Dorsolateral prefrontal cortex (tissue), 122 donors: ENCODE measurements at places on chromosomes 11 and 22.

DNA sequence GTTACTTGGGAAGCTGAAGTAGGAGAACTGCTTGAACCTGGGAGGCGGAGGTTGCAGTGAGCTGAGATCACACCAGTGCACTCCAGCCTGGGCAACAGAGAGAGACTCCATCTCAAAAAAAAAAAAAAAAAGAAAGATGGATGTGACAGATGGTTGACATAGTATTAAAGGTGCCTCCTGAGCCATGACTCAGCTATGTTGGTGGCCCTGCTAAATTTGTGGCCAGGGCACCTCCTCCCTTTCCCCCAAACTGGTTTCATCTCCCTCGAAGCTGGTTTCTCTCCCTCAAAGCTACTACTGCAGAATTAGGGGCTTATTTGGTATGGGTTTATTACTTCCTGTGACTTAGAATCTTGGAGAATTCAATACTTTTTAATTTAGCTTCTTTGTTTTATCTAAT lies 31.5 kb downstream of the SDHD start:
- DNase-seq = no peak

- no peak for DNase-seq
Measured at GRCh38 chr22:32319861-32320406, 37.7 kb upstream of the RFPL3 start.

DNA sequence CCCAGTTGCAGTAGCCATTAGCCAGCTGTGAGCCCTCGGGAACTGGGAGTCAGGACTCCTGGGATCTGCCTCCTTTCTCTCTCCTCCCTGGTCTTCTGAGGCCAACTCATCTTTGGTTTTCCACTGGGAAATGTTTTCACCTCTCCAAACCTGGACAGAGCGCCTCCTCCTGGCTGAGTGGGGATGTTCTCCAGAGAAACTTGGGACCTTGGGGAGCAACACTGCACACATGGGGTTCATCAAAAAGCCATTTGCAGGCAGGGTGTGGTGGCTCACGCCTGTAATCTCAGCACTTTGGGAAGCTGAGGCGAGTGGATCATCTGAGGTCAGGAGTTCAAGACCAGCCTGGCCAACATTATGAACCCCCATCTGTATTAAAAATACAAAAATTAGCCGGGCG lies 145.4 kb downstream of the NECTIN1 start:
- no peak for DNase-seq

- no peak for DNase-seq
Measured at GRCh38 chr22:43213962-43214361, 27.0 kb upstream of the TTLL12 start.

DNA sequence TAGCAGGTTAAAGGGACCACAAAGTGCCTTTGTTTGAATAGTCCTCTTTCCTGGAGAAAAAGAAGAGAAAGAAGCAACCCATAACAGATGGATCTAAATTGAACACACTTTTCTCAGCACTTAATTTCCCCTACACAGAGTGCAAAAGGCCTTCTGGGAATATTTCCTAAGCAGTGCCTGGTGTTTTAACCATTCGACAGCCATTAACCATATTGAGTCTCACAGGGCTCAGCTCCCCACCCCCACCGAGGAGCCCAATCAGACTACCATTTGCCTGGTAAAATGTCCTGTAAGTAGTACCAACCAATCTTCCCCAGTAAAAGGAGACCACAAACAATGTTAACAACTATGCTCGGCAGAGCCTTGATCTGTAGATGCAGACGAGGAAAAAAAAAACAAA lies 40.7 kb upstream of the SLC6A5 start:
- DNase-seq = no peak

- no peak for DNase-seq
Measured at GRCh38 chr11:75652936-75653335, 15.9 kb downstream of the MAP6 start.

DNA sequence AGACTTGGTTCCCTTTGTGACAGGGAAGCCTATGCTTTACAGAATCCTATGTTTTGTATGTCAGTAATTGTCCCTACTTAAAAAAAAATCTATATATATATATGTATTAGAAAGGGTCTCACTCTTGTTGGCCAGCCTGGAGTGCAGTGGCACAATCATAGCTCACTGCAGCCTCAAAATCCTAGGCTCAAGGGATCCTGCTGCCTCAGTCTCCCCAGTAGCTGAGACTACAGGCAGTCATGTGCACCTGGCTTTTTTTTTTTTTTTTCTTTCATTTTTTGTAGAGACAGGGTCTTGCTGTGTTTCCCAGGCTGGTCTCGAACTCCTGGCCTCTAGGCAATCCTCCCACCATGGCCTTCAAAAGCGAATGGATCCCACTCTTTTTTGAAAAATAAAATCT lies 2.1 kb upstream of the NEAT1 start:
- DNase-seq = no peak

DNA sequence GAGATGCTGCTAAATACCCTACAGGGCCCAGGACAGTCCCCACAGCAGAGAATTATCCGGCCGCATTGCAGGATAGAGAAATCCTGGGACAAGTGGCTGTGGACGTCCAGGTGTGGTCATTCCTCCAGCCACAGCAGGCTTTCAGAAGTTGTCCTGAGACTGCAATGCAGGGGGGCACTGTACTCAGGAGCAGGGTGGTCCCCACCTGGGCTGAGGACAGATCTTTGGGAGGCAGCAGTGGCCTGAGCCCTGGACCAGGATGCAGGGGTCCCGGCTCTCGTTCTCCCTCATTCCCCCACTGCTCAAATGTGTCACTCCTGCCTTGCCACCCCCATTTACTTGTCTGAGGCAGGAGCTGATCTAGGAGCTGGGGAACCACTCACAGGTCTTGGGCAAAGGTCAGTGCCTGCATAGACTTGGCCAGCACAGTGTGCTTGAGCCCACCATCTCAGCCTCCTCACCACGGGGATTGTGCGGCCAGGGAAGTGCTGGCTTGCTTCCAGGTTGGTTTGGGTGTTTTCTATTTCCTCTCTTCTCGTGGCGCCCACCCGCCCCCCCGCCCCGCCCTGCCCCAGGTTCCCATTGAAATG lies 15.3 kb downstream of the LINC01488 start:
- no peak for DNase-seq

- DNase-seq = no peak
Measured at GRCh38 chr11:108734956-108735559, 70.2 kb downstream of the DDX10 start.

DNA sequence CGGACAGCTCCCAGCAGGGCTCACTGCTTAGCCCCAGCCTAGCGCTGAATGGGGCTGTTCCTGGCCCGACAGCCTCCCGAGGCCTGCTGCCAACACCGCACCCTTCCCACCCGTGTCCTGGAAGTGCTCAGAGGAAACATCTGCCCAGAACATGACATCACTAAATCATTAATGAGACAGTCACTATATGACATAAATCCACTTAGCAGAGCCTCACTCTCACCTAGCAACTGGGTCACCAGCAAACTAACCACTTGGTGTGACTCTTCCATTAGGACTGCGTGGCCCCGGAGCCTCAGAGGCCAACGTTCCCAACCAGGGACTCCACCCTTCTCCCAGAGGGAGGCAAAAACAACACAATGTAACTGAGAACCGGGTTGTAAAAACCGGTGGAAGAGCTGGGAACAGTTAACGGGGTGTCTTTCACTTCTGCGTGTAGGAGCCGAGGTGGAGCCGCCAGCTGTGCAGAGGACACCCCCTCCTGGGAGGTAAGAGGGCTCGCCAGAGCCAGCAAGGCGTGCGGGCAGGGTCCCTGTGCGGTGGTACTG lies 21.4 kb upstream of the PACSIN2 start:
- no peak for DNase-seq

DNA sequence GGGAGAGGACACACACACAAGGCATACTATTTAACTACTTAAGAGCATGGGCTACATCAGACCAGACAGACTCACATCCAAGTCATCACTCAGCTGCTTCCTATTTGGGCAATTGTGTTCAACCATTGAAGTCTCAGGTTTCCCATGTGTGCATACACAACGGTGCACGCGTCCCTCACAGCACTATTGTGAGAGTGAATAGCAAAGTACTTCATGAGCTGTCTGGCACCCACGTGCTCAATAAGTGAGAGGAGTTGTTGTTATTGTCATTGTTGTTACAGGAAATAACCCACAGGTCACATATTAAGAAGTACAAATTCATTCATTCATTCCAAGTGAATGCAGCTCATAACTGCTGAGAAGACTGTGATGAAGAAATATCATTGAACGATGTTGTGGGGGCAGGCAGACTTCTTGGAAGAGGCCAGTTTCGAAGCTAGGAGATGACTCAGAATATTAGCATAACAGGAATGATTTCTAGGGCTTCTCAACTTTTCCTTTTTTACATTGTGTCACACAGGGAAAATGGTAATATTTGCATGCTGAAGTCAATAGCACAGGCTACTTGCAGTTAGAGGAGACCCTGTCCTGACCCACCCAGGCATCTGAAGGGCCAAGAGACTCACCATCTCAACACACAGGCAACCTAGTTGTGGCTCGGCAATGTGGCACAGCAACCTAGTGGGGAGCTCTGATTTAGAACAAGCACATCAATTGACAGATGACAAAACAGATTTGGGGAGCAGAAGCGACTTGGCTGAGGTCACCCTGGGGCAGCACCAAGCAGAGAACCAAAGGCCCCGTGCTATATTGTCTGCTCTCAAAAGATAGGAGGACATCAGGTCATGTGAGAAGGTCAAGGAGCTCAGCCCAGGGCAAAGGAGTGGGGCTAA lies 606.0 kb downstream of the BUD13 start:
- no peak for DNase-seq

GRCh38 chr11:100190395-100190794 lies 496.7 kb upstream of the ARHGAP42 start:
- DNase-seq = no peak

DNA sequence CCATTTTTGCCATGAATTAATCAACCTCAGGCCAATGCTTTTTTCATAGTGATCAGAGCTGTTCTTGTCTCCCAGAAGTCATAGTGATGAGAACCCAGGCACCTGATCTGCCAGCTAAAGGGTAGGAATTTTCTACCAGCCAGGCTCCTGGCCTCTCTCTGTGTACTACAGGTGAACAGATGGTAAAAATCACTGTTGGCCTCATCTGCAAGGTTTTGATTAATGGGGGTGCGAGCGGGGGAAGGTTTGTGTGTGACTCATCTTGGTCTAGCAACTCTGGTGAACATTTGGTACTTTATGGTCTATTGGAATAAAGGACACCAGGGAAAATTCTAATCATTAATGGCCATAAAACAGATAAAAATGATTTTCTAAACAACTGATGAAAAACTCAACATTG lies 14.4 kb upstream of the APOL4 start:
- DNase-seq = no peak

- DNase-seq = no peak
Measured at GRCh38 chr22:42321908-42322561, 51.6 kb upstream of the TCF20 start.

DNA sequence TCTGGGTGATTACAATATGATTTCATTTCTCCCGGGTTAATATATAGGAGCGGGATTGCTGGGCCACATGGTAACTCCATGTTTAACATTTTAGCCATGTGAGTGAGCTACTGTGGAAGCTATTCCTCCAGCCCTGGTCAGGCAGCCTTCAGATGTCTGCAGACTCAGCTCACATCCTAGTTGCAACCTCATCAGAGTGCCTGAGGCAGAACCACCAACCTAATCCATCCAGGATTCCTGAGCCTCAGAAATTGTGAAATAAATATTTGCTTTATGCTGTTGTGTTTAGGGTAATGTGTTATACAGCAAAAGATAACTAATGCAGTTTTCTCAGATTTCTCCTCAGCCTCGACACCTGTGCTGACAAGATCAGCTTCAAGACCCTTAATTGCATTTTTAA lies 676.8 kb downstream of the OPCML start:
- DNase-seq = no peak

DNA sequence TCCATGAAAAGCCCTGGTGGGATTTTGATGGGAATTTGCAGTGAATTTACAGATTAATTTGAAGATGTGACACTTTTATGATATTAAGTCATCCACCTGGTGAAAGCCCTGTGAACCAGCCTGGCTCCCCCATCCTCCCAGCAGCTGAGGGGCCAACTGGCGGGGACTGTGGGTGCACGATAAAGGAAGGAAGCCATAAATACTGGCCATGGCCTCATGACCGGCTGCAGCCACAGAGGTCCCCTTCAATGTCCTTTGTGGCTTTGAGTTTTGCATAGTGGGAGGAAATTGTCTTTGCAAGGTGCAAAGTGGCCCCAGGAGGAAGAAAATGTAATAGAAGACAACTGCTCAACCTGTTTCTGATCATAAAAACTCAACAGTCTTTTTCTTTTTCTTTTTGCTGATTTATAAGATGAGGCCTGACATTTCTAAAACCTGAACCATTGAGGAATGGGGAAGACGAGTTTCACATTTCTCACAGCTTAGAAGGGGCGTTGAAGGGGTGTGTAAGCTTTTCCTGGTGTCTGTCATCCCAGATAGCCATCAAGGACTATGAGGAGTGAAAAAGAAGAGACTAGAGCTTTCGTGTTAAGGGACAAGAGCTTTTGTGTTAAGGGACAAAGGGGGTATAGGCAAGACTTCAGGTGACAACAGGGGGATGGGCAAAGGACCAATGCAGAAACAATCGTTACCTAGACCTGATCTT lies 6.3 kb upstream of the NDUFV1 start:
- no peak for DNase-seq

- no peak for DNase-seq
Measured at GRCh38 chr11:96303064-96303463, 39.9 kb downstream of the MAML2 start.

GRCh38 chr22:17264321-17265052 lies 45.3 kb upstream of the ADA2 start:
- no peak for DNase-seq

DNA sequence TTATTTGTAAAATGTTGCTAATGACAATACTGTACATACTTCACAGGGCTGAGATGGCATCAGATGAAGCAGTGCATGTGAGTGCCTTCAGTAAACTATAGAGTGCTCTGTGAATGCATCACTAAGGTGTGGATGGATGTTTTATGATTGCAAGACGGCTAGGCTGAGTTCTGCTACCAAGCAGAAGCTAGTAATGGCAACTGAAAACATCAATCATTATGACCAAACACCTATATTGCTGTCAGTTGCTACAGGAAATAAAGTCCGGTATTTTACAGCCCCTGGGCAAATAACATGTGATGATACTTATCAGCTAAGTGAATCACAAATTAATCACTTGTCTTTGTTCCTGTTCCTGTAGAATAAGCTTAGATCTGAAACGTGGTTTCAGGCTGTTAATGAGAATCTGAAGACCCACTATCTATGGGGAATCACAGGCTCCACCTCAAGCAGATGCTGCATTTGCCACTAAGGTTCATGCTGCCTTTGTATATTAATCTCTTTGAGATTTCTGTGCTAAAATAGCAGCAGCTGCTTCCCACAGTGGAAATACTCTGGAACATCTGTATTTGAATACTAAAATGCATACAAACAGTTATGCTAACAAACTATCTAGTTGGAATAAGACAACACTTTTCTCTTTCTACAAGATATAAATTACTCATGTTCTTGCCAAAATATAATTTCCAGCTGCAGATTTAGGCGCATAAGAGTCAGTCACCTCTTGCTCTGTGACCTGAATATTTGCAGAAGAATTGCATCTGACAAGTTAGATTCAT lies 254.0 kb upstream of the PITPNB start:
- DNase-seq = no peak
